Renal cortical epithelial cell (primary cell): ENCODE measurements at places on chromosomes 6 and 20. TPM values are rescaled to one million over a fixed set of nuclear protein-coding genes. Genes with fewer than 3 reads are reported as not detected.

- no peak for DNase-seq
Observed at GRCh38 chr6:72382602-72383529, 239.0 kb upstream of the KCNQ5 start.

- no peak for DNase-seq
Observed at GRCh38 chr6:41597246-41598000, 40.8 kb upstream of the MDFI start.

GRCh38 chr20:62330576-62331317, 27.9 kb downstream of the ADRM1 start:
- DNase-seq: no peak

DNA sequence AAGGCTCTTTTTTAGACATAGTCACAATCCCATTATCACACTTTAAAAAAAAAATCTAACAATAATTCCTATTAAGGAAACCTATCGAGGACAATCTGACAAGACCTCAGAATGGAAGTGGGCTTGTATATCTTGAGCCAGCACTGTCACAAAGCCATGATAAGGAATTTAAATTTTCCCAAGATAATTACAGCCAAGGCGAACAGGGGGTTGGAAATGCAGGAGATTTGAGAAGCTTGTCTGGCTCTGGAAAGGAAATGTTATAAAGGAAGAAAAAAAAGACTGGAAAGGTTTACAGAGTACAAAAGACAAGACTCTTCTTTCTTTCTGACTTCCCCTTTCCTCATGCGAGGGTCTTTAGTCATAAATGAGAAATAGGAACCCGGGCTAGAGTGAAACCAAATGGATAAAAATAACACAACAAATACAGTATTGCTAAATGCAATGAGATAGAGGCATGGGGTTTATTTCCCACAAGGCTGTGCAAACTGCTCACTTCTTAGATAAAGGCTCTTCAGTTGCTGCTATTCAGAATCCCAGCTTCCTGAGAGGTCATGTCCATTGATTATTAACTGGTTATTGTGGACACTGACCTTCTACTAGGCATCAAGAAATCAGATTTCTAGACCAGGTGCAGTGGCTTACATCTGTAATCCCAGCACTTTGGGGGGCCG, 13.4 kb upstream of the GHRH start:
- no peak for DNase-seq

- DNase-seq: no peak
Observed at GRCh38 chr6:140101367-140101766, 726.9 kb upstream of the CITED2 start.

The ADAM33 gene
- 0.10 TPM in 1 of 2 replicates, not detected in the other for total RNA-seq

The NKX2-4 gene
- not detected in 2 replicates for total RNA-seq

The CALHM5 gene
- total RNA-seq: 0.17 and 0.40 TPM in 2 replicates
